Suprapubic skin (tissue), 4 donors: ENCODE measurements at places on chromosomes 16 and 17.

- H3K27ac ChIP-seq, result peak overlapping the region; percentile 67
- peaks cover 53% of the 10 kb centered on the region for H3K4me1 ChIP-seq
- no peaks in the 10 kb centered on the region for H3K36me3 ChIP-seq
- H3K4me3 ChIP-seq, result peak overlapping the region; percentile 55
- no peaks in the 10 kb centered on the region for H3K27me3 ChIP-seq
- peak; percentile 86 for DNase-seq
Observed at GRCh38 chr16:4328046-4328781, 12.3 kb downstream of the GLIS2 start.

GRCh38 chr17:67328026-67328425, 38.4 kb downstream of the PSMD12 start:
- no peak overlapping the region for H3K4me3 ChIP-seq
- no peaks in the 10 kb centered on the region for H3K4me1 ChIP-seq
- no peaks in the 10 kb centered on the region for H3K27me3 ChIP-seq
- no peaks in the 10 kb centered on the region for H3K36me3 ChIP-seq
- no peak overlapping the region for H3K27ac ChIP-seq

GRCh38 chr17:37553401-37553966, 55.7 kb downstream of the SYNRG start:
- H3K36me3 ChIP-seq, result peaks cover 53% of the 10 kb centered on the region
- H3K4me1 ChIP-seq, result peaks cover 18% of the 10 kb centered on the region
- H3K27ac ChIP-seq, result no peak overlapping the region
- no peaks in the 10 kb centered on the region for H3K27me3 ChIP-seq
- no peak overlapping the region for H3K4me3 ChIP-seq

- DNase-seq, result no peak
- H3K27me3 ChIP-seq, result no peaks in the 10 kb centered on the region
- H3K4me1 ChIP-seq, result no peaks in the 10 kb centered on the region
- H3K36me3 ChIP-seq, result no peaks in the 10 kb centered on the region
Observed at GRCh38 chr17:60914078-60914477, 236.4 kb downstream of the BCAS3 start.

DNA sequence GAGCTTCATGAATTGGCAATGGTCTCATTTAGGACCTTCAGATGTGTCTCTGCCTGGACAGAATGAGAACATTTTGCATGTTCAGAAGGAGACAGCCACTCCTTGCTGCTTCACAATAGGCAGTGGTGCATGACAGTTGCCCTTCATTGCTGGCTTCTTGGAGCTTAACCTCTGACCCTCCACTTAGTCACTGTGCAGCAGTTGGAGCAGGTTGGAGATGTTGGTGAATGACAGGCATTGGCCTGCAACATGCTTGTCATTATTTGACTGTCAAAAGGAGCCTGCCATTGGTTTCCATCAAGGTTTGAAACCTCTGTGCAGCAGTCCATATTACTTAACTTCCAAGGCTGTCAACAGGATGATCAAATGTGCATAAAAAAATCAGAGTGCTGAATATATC, 22.7 kb downstream of the FTO start:
- H3K27me3 ChIP-seq, result no peaks in the 10 kb centered on the region
- DNase-seq, result no peak
- peaks cover 3% of the 10 kb centered on the region for H3K4me1 ChIP-seq
- no peak overlapping the region for H3K4me3 ChIP-seq
- H3K36me3 ChIP-seq, result no peaks in the 10 kb centered on the region
- H3K27ac ChIP-seq, result no peak overlapping the region

GRCh38 chr16:78368121-78369102, 269.0 kb downstream of the WWOX start:
- no peak overlapping the region for H3K4me3 ChIP-seq
- no peak overlapping the region for H3K27ac ChIP-seq
- no peaks in the 10 kb centered on the region for H3K4me1 ChIP-seq
- no peaks in the 10 kb centered on the region for H3K36me3 ChIP-seq

DNA sequence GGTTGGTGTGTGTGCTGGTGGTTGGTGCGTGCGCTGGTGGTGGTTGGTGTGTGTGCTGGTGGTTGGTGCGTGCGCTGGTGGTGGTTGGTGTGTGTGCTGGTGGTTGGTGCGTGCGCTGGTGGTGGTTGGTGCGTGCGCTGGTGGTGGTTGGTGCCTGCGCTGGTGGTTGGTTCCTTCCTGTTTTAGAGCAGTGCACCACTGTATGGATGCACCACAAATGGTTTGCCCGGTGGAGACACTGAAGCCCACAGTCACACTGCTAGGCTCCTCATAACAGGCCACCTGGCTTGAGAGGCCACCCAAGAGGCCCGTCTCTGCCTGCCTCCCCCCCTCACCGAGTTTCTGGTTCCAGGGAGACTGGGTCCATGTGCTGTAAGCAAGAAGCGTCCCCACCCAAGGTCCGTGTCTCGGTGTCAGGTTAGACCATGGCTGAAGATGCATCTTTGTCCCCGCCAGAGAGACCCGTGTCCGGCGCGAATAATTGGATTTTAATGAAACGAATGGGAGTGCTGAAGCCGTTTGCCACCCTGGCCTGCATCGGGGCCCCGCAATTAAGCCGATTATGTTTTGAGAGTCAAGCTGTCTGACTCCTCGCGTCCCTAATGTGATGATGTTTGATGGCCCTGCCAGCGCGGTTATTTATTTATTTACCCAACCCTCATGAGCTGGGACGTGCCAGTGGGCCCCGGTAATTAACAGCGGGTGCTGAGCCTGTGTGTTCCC, 161.3 kb upstream of the GSE1 start:
- H3K4me1 ChIP-seq, result peaks cover 13% of the 10 kb centered on the region
- H3K4me3 ChIP-seq, result no peak overlapping the region
